SJCRH30 (cell line): ENCODE measurements at places on chromosomes 7 and 10. TPM values are rescaled to one million over a fixed set of nuclear protein-coding genes. Genes with fewer than 3 reads are reported as not detected.

Gene FAM237B
- total RNA-seq, result not detected in 2 replicates

Gene CYP26A1
- not detected in 2 replicates for total RNA-seq

DNA sequence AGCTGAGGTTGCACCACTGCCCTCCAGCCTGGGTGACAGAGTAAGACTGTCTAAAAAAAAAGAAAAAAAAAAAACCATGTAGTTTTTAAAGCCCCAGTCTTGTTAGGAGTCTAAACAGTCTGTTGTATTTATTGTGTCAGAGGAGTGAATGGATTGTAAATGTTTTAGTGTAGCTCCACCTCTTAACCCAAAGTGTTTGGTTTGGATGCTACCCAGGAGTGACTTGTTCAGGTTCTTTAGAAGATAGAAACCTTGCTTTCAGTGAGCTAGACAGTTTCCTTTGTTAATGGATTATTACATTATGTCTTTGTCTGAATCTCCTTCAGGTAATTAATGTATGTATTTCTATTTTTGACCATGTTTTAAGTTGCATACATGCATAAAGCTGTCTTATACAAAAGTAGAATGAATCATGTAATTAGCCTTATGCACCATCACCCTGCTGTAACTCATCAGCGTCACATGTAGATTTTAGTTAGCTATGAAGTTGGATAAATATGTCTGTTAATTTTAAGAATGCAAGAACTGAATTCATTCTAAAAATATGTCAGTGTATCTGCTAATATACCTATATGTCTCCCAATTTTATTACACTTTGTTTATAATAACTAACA is 97.7 kb downstream of the TAF3 start:
- no peak overlapping the region for H3K4me3 ChIP-seq
- H3K4me1 ChIP-seq, result no peaks in the 10 kb centered on the region
- DNase-seq, result no peak
- H3K27me3 ChIP-seq, result no peaks in the 10 kb centered on the region

Gene HMX2
- not detected in 2 replicates for total RNA-seq

- DNase-seq, result no peak
- 0 out of 2 replicates have a peak, but pooled peaks cover 3% of the 10 kb centered on the region for H3K36me3 ChIP-seq
- H3K27ac ChIP-seq, result no peak overlapping the region
- no peak overlapping the region for H3K4me3 ChIP-seq
Measured at GRCh38 chr10:102593804-102594079, 50.5 kb upstream of the TRIM8 start.

DNA sequence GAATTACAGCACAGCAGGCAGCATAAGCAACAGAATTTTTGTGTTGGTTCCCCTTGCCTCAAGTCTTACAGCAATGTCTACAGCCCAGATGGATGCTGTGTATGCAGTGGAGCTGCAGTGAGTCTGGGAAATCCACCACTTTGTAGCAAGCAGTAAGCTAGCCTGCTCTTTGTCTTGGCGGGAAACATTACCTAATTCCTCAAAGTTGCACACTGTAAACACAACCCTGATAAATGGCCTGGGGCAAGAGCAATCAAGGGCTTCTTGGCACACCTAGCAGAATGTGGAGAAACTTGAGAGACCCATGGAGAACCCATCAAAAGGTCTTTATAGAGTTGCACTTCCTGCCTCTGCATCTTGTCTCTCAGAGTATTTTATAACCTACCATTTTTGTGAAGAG is 102.0 kb upstream of the FOXP2 start:
- H3K4me3 ChIP-seq, result no peak overlapping the region
- no peak overlapping the region for H3K27ac ChIP-seq
- DNase-seq, result peak; percentile 16
- H3K36me3 ChIP-seq, result no peaks in the 10 kb centered on the region
